ENCODE measurements at places on chromosomes 5 and 9. TPM values are rescaled to one million over a fixed set of nuclear protein-coding genes. Genes with fewer than 3 reads are reported as not detected.

GRCh38 chr9:33506626-33507370 is 17.3 kb upstream of the ANKRD18B start:
- no peak for DNase-seq

GRCh38 chr9:113215132-113215531 is 5.9 kb downstream of the FKBP15 start:
- DNase-seq = no peak

DNA sequence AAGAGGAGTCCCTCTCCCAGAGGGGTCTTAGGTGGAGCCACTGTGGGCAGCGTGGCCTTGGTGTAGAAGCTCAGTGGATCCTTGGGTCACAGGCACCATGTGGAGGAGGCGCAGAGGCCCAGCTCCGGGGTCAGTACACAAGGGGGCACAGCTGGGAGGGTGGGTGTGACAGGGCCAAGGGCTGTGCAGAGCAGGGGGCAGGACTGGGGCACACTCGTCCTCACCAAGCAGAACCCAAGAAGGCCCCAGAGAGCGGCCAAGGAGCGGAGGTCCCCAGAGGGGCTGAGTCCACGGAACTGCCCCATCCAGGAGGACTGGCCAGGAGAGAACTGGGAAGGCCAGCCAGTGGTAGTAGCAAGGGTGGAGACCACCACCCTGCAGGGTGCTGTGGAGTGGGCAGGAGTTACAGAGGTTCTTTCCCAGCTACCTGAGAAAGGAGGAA is 2.5 kb upstream of the LPCAT1 start:
- no peak for DNase-seq

DNA sequence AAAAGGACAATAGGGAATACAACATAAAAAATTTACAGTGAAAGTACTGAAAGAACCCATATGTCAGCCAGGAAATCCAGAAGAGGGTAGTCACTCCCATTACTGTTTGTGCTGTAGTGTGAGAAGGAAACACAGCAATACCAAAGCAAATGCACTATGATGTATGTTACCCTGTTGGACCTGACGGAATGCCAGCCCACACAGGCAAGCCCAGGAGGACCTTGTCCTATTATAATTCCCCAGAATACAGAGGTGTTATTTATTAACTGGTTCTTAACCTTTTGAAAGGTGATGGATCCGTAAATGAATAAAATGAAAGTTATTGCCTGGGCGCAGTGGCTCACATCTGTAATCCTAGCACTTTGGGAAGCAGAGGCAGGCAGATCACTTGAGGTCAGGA is 79.0 kb downstream of the GDA start:
- no peak for DNase-seq

DNA sequence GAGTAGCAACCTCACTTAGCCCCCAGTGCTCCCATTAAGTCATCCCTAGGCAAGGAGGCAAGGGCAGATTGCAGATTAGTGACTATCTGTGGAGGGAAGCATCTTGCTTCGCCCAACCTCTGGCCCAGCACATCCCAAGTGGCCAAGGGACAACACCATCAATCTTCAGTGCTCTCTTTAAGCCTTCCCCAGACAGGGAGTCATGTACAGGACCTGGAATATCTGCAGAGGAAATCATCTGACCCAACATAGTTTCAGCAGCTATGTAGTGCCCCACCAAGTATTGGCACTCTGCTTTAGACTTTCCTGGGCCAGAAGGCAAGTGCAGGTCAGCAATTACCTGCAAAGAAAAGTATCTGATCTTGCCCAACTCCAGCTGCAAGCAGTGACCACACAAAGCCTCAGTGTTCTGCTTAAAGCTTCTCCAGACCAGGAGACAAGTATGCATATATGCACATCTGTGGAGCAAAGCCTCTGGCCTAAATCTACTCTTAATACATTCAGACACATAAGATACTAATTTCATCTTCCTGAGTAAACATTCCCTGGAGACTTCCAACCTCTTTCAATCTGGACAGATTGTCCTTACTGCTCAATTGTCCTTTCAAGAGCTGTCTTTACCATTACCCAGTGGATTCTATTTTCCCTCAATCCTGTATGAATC is 224.8 kb upstream of the VLDLR start:
- no peak for DNase-seq

- DNase-seq = peak; percentile 4
Observed at GRCh38 chr9:115117999-115118878, at the start of gene TNC. TNC (minus strand) TSS chr9:115118157; CDS start chr9:115091018, 27,139 bp downstream.

DNA sequence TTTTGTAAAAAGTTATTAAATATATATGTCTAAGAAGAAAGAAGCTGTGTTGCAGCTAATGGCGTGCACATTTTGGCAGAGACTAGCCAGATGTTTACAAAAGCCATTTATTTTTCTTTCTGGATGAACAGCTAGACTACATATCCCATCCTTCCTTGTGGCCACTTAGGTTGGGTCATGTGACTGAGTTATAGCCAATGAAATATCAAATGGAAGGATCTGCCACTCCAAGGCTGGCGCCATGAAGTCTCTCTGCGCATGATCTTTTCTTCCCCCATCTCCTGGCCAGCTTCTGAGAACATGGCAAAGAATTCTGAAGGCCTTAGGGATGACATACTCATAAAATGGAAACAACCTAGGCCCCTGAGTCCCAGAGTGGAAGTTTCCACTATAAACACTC is 244.2 kb upstream of the DAB2 start:
- no peak for DNase-seq

GRCh38 chr5:125961150-125961549 is 462.1 kb upstream of the GRAMD2B start:
- DNase-seq = no peak

Gene WDR38
- not detected for total RNA-seq

Gene HTR1A
- total RNA-seq = not detected

Gene SETX
- 43.8 TPM for total RNA-seq

Gene GRM6
- total RNA-seq = not detected

Gene NME5
- 8.4 TPM for total RNA-seq

Gene PCDHGA3
- 0.16 TPM for total RNA-seq

Data from neural crest cell (in vitro differentiated cells).